Stimulated activated naive CD8-positive, alpha-beta T cell treated with anti-CD3 and anti-CD28 coated beads, Interleukin-15, amount 100 ng/mL, for 72 hours (primary cell): ENCODE measurements at places on chromosomes 2 and 18.

DNA sequence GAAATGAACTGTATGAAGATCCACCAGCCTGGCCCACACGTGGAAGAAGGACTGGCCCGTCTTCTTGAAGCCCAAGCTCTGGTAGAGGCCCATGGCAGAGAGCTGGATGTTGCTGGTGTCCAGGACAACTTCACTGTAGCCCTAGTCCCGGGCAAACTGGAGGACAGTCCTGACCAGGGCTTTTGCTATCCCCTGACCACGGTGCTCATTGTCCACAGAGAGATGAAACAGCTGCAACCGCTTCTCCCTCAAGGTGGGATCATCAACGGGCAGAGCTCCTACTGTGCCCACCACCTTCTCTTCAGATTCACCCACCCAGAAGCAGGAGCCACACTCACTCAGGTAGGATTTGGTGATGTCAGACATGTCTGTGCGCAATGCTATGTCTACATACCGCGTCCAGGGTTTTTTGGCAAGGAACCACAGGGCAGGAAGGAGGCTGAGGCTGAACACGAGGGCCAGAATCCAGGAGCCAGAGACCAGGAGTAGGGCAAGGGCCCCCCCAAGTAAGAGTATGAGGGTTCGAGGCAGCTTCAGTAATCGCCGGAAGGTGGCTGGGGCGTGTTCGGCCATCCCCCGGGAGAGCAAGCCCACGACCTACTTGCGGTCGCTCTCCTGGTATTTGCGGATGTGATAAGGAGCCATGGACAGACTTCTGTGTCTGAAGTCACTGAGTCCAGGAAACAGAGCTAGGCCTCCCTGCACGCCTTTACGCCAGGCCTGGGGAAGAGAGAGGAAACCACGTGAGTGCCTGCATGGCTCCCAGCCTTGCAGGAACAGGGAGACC is 36.3 kb downstream of the TPRKB start:
- no peak for DNase-seq

- DNase-seq = no peak
These were observed 777 bp upstream of the RAB17 start for GRCh38 chr2:237591141-237591881.

DNA sequence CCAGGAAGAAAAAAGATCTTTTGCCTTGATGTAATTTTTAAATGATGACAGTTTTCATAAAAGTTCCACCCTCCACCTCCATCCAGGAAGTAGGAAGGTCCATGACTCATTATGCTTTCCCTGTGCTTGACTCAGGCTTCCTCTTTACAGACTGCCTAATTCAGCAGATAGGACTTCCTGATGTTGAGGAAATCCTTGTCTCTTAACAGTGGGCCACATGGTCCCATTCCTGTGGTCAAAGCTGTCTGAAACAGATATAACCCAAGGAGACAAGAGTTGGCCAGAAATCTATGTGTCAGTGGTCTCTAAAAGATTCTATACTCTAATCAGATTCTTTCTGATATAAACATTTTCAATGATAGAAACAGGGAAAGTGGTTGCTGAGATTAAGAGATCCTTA is 119.1 kb downstream of the BAZ2B start:
- DNase-seq = no peak

DNA sequence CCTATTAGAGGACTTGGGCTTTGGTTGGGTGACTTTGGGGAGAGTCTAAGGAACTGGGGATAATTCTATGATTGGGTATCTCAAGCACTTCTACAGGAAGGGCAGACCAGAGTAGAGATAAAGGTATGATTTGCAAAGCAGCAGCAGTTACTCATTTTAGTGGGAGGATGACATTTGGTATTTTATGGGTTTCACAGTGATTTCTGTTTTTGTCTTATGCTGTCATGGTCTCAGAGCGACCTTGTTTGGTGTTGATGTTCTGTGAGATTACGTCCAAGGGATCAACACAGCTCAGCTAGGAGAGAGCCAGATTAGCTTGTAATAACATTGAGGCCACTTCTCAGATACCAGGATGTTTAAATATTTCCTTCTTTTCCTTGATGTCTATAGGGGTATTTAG is 18.2 kb downstream of the TTR start:
- DNase-seq = no peak

- no peak for DNase-seq
These were observed 35.5 kb upstream of the PTH2R start for GRCh38 chr2:208370881-208371633.

DNA sequence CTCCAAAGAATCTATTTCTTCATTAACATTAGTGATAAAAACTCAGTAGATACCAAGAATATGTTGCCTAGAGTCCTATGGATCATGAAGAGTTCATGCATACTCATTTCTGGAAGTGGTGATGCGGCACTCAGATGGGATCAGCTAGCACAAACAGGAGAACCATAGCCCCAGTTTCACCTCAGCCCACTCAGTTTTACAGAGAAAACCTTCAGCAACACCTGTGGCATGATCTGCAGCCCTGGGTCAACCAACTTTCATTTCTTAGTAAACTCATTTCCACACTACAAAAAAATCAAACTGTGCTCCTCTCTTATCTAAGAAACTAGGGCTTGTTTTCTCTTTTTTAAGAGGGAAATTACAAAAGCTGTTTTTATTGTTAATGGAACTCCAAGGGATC is 569.4 kb downstream of the CCDC85A start:
- DNase-seq = no peak

DNA sequence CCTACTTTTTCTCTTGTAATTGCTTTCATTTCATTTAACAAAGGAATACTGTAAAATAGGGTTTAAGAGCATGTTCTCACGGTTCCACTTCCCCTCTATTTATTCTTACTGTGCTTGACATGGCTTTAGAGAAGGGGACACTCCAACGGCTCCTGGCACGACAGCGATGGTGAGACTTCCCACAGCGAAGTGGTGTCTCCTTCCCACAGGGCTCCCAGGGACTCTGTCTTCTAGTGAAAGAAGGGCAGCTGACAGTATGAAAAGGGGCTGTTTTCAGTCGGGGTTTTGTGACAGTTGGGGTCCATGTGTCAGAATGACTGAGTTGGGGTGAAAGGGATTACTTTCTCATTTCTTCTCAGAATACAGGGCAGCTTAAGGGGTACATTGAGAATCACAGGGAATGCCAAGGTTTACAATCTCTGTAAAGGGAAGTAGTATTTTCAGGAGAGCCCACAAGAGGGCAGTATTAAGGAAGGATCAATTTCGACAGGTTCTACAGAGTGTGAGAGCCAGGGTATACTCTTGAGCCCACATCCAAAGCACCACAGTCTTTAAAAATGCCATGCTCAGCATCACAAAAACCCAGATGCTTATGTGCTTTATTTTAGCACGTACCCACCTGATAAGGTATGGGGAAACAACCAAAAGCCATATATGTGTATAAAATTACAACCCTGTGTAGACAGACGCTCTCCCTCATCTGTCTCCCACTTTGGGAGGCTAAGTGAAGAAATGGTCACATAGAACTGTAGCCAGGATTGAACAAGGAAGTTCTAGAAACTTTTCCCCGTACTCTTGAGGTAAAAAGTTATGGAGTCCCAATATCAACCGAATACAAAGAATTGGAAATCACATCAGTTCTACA is 31.3 kb upstream of the RAPGEF4 start:
- DNase-seq = no peak

DNA sequence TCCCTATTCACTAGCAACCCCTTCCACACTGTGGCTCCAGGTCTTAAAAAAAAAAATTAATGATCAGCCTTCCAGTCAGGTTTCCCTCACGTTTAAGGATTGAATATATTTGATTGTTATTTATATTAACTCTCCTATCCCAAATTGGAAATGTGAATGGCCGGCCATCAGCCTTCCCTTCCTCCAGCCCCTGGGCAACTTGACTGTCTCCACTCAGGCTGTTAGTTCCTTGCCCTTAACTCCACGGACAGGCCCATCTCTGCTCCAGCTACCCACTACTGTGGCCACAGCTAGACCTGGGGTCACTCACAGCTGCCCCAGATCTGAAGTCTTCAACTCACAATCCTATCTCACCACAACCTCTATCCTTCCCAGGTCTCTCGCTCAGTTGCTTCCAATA is 39.9 kb downstream of the THOC1 start:
- DNase-seq = no peak

DNA sequence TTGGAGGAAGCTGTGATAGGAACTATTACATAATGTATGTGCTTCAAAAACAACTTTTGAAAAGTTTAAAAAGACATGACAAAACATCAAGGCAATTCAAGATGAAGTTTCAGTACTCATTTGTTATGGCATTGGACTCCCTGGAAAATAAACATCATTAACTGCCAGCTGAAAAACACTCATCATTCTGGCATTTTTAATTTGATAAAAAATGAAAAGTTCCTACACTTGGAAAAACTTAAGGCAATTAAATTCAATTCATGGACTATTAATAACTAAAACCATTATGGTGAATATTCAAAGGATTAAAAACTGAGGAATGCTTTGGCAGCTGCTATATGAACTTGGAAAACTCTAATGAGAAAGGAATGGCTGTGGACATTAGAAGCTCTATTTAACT is 8.5 kb downstream of the TYW5 start:
- DNase-seq = no peak

DNA sequence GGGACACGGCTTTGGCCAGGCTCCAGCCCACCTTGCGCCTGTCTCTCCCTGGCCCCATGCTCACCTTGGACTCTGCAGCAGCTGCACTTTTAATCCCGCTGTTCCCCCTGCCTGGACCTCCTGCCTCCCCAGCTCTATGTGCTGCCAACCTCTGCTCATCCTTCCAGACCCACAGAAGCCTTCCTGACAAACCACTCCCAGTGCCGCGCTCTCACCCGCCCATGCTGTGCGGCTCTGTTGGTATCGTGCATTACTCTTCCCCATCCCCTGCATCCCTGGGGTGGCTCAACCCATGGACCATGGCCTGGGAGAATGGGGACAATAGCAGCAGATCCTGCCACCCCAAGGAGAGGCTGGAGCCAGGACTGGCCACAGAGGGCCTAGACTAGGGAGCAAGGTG is 303.6 kb downstream of the CELF4 start:
- DNase-seq = no peak

- no peak for DNase-seq
These were observed 1116.2 kb downstream of the SUCLG1 start for GRCh38 chr2:83342860-83343329.

DNA sequence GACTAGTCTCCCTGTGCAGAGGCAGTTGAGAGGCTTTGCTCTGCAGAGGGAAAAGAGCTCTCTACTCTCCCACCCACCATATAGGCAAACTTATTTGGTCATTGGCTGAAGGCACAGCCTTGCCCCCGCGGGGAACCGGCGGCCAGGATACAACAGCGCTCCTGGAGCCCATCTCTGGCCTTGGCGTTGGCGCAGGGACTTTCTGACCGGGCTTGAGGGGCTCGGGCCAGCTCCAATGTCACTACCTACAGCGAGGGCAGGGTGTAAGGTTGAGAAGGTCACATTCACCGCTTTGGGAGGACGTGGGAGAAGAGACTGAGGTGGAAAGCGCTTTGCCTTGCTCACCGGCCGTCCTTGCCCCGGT is 2.2 kb downstream of the ONECUT2 start:
- no peak for DNase-seq

DNA sequence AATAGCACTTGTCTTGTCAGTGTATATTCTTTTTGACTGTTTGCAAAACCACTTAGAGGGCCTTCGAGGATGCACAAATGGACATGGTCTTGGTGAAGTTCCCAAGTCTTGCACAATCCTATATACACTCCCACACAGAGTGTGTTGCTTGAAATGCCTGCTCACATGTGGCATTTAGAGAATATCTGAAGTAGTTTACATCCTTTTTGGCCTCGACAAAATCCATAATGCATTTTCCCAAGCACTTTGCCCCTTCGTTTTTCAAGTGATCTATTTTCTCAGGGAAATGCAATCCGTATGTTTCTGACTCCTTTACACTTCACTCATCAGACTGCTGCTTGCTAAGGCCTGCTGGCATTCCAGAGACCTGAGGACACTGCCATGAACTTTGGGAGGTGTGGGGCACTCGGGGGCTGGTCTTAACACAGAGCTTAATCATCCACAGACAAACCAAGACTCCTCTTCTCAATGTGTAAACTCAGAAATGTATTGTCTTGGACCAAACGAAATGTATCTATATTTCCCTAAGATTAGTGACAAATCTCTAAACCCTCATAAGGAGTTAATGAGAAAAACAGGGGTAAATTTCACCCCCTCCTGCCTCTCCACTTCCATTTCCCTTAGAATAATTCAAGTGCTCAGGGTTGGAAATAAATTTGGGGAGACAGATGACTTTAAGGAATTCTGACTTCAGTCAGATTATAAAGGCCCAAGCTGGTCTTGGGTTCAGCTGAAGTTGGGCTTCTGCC is 219.3 kb upstream of the APCDD1 start:
- no peak for DNase-seq

DNA sequence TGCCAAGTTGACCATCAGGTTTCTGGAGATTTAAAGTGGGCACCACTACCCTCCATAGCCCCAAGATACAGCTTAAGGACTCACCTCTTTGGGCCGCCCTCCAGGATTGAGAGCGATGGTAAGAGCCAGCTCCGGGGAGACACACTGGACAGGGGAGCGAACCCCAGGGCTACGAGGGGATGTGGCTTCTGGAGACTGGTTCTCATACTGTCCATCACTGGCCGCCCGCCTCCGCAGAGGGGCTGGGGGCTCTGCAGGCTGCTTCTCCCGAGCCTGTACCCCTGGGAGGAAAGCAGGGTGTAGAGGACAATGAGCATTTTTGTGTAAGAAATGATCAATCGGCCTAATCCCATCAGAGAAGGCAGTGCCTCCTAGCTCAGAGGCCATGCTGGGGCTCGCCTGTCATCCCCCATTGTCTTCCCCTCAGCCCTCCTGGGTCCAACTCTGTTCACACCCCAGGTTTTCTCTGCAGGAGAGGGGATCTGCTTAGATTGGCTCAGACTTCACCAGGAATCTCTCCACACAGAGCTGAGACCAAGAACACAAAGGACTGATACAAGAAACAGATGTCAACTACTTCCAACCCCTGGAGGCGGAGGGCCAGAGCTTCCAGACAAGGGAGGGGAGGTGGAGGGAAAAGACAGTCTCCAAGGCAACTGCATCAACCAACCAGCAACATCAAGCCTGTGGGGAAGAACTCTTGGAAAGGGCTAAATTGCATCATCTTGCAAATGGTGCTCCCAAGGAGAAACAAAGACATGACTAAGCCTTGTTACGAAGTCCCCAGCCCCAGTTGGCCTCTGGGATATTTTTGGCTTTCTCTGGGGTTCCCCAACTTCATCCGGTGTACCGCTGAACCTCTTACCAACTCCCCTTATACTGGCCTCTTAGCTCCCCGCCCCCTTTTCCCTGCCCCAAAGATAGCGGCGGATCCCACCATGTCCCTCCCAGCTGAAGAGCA is 166.6 kb downstream of the TNS1 start:
- no peak for DNase-seq

- no peak for DNase-seq
These were observed 151.4 kb downstream of the DYSF start for GRCh38 chr2:71604726-71605120.
